ENCODE measurements at places on chromosomes 6 and 20.

DNA sequence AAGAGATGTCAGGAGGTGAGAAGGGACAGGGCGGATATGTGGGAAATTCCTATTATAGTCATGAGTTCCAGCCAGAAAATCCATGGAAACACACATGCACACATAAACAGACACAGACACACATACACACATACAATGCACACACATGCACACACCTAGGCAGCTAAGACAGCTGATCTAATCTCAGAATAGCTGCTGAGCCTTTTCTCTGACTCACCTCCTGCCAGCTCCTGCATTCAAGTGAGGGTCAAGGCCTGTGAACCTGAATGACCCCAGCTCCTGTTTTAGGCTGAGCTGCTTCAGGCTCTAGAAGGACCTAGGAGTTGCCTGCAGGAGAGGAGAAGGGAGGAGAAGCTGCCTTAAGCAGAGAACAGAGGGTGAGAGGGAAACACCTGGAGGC is 21.6 kb upstream of the RAET1L start:
- no peak for DNase-seq

- no peak for DNase-seq
Measured at GRCh38 chr6:5175635-5176034, 85.1 kb downstream of the LYRM4 start.

DNA sequence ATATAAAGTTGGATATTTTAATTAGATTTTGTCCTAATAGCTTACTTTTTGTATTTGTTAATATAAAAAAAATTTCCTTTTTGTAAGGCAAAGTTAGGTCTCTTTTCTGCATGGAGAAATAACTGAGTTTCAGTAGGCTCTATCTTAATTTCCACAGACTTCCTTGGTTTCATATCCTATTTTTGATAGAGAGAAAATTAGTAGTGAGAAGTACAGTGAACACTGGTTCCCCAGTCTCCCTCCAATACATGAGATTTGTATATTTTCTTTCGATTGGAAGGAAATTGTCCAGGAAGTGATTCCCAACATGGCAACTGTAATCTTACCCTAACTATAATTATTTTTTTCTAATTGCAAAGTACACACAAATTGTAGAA is 26.4 kb downstream of the TRIM27 start:
- DNase-seq, result no peak

DNA sequence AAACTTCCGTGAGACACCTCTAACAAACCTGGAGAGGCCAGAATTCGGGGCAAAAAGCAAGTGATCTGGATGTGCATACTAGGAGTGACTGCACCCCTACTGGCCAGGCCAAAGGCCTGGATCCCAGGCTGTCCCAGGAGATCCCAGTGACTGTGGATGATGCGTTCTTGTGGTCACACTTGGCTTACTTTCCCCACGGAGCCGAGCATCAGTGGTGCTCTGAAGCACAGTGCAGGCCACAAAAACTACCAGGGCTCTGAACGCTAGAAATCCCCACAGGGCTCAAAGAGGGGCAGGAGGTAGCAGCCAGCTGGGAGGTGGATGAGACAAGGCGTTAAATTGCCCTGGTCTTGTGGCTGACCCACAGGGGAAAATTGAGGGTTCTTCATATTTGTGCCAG is 7.1 kb downstream of the TRIM26 start:
- DNase-seq, result no peak

DNA sequence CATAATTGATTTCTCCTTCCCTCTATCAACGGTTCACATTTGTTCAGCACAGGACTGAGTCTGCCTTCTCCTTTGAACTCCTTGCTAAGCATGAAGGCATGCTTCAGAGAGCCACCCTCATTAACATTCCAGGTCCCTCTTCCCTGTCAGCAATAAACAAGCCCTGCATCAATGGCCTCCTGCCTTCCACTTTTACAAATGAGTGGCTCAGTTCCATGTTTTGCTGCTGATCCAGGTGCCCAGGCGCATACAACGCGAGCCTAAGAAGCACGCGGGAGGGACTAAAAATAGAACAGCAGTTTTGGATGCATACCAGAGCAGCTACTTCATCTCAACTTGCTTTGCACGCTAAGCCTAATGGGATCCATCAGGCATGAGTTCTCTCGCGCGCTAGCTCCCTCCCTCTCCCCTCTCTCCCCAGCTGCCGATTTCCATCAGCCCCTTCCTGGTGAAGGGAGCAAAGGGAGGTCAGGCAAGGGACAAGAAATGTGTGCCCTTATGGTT is 53.4 kb downstream of the TRAF3IP2 start:
- DNase-seq, result no peak

- no peak for DNase-seq
Measured at GRCh38 chr6:167965592-167966539, 31.6 kb upstream of the KIF25 start.

DNA sequence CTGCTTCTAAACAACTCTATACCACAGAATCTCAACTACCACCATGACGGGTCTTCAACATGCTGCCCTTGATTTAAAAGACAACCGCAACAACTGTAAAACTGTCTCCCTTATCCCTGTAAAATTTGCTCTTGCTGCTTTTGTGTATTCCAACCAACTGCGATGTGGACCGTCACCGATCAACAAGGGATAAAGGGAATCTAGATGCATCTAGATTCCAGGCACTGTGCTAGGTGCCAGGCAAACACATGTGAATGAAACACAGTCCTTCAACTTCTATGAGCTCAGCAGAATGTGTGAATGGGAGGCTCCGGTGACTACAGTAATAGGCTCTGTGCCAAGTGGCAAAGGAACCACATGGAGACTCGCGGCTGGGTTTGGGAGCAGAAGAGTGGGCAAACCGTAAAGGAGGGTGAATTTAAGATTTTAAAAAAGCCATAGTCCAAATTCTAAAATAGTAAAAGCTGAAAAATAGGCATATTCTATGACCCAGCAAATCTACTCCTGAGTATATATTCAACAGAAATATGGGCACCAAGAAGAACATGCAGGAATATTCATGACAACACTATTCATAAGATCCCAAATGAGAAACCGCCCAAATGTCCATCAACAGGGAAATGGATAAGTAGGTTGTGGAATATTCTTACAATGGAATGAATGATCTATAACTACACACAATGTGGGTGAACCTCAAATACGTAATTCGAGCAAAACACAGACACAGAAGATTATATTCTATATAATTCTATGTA is 3.7 kb upstream of the PRND start:
- no peak for DNase-seq

DNA sequence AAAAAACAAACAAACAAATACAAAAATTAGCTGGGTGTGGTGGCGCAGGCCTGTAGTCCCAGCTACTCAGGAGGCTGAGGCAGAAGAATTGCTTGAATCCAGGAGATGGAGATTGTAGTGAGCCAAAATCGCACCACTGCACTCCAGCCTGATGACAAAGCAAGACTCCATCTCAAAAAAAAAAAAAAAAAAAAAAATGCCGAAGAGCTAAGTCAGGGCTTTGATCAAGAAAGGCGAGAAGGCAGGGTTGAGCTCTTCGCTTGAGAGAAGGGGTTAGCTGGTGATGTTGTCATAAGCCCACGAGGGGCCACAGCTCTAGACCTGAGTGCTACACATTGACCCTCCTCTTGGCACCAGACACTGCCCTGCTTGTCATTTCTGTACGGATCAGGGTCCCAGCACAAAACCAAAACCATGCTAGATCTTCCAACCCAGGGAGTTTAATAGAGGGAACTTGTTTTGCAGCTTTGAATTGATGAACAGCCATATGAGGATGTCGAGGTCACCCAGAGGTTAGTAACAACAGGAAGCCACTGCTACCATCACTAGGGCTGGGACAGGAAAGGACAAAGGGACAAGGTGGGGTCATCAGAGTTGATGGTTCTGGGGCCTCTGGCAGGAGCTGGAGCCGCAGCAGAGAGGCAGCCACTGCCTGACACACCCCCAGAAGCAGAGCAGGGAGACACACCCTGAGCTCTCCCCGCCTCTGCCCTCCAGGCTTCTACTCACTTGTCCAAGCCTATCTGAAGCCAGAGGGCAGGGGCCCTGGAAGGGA is 122.7 kb downstream of the SNX5 start:
- no peak for DNase-seq

All from GF-D8 (cell line).